ENCODE measurements at places on chromosomes 4 and X.

- DNase-seq = no peak
Observed at GRCh38 chrX:122219226-122219625, 964.9 kb upstream of the GRIA3 start.

GRCh38 chrX:53194308-53194707 is 30.7 kb downstream of the KDM5C start:
- DNase-seq = no peak

GRCh38 chr4:149841686-149842085 is 26.0 kb upstream of the IQCM start:
- no peak for DNase-seq

DNA sequence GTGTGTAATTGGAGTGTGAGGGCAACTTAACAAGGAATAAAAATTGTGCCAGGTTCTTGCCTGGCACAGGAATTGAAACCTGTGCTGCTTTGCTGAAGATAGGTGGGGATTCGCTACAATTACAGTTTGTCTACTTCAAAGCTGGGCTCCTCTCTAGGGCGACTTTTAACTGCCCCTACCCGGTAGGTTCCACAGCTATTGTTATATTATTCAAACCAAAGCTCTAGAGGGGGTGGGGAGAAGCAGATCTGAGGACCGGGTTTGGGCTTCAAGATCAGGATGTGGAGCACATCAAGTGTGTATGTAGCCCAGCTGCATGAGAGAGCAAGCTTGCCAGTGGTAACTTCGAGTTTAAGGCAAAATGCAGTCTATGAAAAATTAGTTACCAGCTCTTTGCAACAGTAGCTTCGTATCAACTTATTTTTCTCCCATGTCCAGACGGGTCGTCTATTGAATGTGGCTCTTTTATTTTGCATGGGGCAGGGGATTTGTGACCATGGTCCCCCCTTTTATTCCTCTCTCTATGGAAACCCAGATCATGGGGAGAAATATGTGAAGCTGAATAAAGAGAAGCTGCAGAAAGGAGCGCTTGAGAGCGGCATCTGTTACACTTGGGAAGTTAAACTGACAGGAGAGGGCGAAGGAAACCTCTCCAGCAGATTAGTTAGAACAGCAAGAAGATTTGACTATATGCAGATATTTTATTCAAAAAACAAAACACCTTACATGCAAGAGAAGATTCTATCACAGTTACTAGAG is 3.2 kb upstream of the POU3F4 start:
- no peak for DNase-seq

- no peak for DNase-seq
Observed at GRCh38 chr4:88101165-88101564, 57.3 kb downstream of the ABCG2 start.

- no peak for DNase-seq
Observed at GRCh38 chr4:2047031-2047660, 12.0 kb upstream of the NAT8L start.
